ENCODE measurements at places on chromosomes 11 and 22. TPM values are rescaled to one million over a fixed set of nuclear protein-coding genes. Genes with fewer than 3 reads are reported as not detected.

- H3K27ac ChIP-seq: no peak overlapping the region
- peak; percentile 77 for DNase-seq
- H3K4me1 ChIP-seq: no peaks in the 10 kb centered on the region
- no peaks in the 10 kb centered on the region for H3K27me3 ChIP-seq
- H3K36me3 ChIP-seq: no peaks in the 10 kb centered on the region
Observed at GRCh38 chr11:76700177-76701100, 29.9 kb upstream of the LRRC32 start.

KCNJ1 gene
- not detected for total RNA-seq

DNA sequence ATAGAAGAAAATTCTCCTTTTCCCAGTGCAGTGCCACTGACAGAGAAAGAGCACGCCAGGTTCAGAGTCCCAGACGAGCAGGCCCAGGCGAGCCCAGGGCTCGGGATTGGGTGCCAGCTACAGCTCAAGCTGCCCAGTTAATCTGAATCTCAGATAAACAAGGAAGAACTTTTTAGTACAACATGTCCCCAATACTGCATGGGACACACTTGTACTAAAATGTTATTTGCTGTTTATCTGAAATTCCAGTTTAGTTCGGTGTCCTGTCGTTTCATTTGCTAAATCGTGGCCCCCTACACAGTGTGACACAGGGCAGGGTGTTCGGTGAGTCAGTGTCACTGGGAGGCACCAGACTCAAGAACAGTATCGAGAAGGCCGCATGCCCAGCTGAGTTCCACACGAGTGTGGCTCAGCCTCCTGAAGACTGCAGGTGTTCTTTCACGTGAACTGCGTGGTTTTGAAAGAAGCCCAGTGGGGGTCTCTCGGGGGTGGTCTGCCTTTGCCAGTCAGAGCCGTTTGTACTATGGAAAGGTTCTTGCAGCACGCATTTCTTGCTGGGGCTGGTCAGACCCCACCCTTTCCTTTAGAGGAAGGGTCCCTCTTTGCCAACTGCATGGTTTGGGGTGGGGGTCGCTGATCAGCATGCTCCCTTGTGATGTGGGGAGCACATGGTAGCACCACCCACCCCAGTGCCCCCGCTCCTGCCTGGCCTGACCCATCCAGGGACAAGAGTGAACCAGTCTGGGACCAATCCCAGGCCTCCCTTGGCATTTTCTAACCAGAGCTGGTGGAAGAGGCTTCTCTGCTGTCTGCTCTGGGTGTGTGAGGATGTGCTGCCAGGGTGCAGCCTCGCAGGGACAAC is 115.6 kb upstream of the B3GAT1 start:
- H3K4me3 ChIP-seq: no peak overlapping the region
- no peaks in the 10 kb centered on the region for H3K36me3 ChIP-seq
- H3K27me3 ChIP-seq: peaks cover 16% of the 10 kb centered on the region

GRCh38 chr22:33812360-33812977 is 107.8 kb downstream of the LARGE1 start:
- no peaks in the 10 kb centered on the region for H3K36me3 ChIP-seq
- no peak overlapping the region for H3K4me3 ChIP-seq
- no peaks in the 10 kb centered on the region for H3K27me3 ChIP-seq
- H3K4me1 ChIP-seq: peaks cover 9% of the 10 kb centered on the region

DNA sequence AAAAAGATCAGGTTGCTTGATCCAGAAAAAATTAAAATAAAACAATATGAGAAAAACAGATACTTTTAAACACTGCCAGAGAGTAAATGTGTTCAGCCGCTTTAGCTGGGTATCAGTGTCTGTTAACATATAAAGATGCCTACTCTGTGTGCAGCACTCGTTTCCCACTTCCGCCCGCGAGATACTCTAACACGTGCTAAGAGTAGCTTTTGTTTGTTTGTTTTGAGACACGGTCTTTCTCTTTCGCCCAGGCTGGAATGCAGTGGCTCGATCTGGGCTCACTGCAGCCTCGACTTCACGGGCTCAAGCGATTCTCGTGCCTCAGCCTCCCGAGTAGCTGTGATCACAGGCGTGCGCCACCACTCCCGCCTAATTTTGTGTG is 531 bp upstream of the MEN1 start:
- H3K27me3 ChIP-seq: no peaks in the 10 kb centered on the region
- peaks cover 28% of the 10 kb centered on the region for H3K36me3 ChIP-seq
- H3K4me3 ChIP-seq: peak overlapping the region; percentile 76

GRCh38 chr11:91871048-91871447 is 353.6 kb upstream of the FAT3 start:
- no peaks in the 10 kb centered on the region for H3K4me1 ChIP-seq
- no peaks in the 10 kb centered on the region for H3K27me3 ChIP-seq
- H3K4me3 ChIP-seq: no peak overlapping the region
- H3K36me3 ChIP-seq: no peaks in the 10 kb centered on the region

C11orf87 gene
- not detected for total RNA-seq

- no peaks in the 10 kb centered on the region for H3K27me3 ChIP-seq
- peaks cover 21% of the 10 kb centered on the region for H3K4me1 ChIP-seq
- peaks cover 17% of the 10 kb centered on the region for H3K36me3 ChIP-seq
- no peak overlapping the region for H3K4me3 ChIP-seq
Observed at GRCh38 chr11:76185931-76186401, 20.3 kb downstream of the WNT11 start.

DNA sequence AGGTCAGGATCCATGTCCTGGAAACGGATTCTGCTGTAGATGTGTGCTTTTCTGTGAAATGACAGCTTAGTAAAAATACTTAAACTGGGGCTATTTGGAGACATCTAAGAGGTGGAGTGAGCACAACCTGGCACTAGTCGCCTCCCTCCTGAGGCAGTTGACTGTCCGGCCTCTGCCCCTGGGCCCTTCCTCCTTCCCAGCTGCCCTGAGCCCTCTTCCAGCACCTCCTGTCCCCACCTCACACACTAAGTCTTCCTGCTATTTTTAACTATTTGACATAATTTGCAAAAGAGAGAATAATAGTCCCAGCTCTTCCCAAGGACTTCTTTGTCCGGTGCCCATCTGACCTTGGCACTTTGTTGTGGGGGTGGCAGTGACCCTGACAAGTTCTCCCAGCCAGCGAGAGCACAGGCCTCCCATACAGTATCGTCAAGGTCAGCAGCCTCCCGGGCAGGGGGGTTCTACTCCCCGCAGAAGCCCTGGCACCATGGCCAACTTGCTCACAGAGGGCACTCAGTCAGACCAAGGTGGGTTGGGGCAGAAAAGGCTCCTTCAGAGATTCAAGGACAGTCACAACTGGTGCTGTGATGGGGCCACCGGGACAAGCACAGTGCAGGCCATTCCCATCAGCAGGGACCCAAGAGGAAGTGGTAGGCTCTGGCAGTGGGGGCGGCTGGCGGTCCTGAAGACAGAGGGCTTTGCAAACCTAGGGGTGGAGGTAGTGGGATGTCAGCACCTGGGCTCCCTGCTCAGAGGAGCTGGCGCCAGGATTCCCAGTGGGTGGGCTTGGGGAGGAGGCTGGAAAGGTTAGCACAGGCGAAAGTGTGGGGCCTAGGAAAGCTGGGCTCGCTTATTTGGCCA is 5.5 kb upstream of the NEAT1 start:
- DNase-seq: peak; percentile 79
- H3K27ac ChIP-seq: peak overlapping the region; percentile 100
- H3K36me3 ChIP-seq: peaks cover under 1% of the 10 kb centered on the region
- H3K27me3 ChIP-seq: no peaks in the 10 kb centered on the region
- H3K4me1 ChIP-seq: peaks cover 67% of the 10 kb centered on the region

- peaks cover 9% of the 10 kb centered on the region for H3K27me3 ChIP-seq
- no peak overlapping the region for H3K4me3 ChIP-seq
- no peaks in the 10 kb centered on the region for H3K36me3 ChIP-seq
- DNase-seq: no peak
- H3K27ac ChIP-seq: no peak overlapping the region
Observed at GRCh38 chr11:69017951-69018350, 4.9 kb upstream of the MRGPRF start.

Data from psoas muscle (tissue), 8 donors.